BJ (cell line): ENCODE measurements at places on chromosomes 6 and 20.

- no peak for DNase-seq
Observed at GRCh38 chr6:88865275-88865674, 98.1 kb downstream of the RNGTT start.

- no peak for DNase-seq
Observed at GRCh38 chr6:40395066-40395697, 192.0 kb downstream of the LRFN2 start.

GRCh38 chr6:133827766-133828165 is 61.1 kb upstream of the TCF21 start:
- no peak for DNase-seq

DNA sequence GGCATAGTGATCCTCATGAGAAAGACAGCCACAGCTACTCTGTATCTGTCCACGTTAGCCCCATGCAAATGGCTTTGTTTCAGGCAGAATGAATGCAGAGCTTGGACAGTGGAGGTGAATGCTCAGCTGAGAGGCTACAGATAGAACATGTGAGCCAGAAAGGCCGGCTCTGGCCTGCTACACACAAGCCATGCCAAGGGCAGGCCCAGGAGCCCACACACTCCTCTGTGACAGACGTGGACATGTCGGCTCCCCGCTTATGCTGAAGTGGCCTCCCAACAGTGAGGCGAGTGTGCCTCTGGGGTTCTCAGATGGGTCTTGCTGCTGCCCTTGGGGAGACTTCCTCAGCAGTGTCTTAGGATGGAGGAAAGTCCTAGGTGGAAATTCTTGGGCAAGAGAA is 159.6 kb downstream of the SYNDIG1 start:
- no peak for DNase-seq

DNA sequence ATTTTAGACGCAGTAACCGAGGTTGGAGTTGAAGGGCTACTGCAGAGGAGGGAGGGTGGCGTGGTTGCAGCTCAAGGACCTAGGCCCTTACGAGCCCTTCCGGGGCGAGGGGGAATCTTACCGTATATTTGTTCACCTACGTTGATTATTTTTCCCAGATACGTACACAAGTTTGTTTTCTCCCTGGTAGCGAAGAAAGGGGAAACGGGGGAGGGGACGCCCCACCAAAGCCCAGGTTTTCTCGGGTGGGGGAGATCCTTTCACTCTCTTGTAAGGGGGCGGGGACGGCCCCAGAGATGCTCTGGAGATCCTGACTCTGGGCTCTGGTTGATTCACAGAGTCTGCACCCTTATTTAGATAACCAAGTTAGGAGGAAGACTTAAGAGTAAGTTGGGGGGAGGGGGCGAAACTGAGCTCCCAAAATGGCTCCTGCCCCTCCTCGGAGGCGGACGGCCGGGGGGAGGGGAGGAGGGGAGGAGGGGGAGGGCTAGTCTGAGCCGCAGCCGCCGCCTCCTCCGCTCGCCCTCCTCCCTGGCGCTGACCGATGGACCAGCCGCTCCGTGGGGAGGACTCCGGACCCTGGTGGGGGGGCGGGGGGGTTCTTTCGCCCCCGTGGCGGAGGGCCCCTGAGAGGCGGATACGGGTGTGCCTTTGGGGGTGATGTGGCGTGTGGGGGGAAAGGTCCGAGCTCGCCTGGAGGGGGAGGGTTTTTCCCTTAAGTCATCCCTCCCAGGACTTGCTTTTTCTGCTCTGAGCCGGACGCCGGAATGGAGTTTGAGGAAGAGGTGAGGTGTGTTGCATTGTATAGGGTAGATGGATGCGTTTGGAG is 2.2 kb downstream of the BRD2 start:
- DNase-seq = no peak

GRCh38 chr6:156392648-156393047 is 384.5 kb upstream of the ARID1B start:
- DNase-seq = no peak

DNA sequence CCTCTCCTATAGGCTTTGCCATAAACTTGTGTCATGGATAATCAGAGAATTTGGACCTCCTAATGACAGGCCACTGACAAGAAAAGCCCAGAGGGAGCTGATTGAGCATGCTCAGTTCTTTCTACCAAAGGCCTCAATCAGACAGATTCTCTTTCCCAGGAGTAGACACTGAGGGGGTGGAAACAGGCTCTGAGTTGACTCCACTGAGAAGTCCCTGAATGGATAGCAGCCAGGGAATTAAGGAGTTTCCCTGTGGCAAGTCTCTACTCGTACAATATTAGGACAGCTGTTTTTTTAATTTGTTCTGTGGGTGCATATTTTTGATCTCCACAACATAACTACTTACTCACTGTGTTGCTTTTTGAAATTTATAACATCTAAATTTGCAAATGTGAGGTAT is 63.3 kb downstream of the SLC16A10 start:
- no peak for DNase-seq

DNA sequence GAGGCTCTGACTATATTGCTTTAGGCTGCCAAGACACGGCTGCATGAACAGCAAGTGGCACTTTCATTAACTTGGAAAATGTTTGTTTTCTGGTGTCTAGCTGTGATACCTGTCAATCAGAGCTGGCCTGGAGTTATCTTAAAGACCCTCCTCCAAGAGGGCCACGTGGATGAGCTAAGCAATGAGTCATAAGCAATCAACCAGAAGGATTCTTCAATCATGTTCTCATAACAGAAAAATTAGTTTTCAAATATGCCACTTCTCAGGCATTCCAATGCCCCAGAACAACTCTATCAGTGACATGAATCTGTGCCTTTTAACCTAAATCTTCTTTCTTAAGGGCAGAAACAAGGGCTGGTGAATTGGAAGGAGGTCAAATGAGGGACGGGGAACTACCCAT is 283.0 kb downstream of the HTR1B start:
- no peak for DNase-seq
